ENCODE measurements at places on chromosomes 5 and 9.

- no peak for DNase-seq
Measured at GRCh38 chr9:70519912-70520724, 105.7 kb upstream of the KLF9 start.

GRCh38 chr5:177309351-177310191 is 2.1 kb downstream of the MXD3 start:
- peak; percentile 78 for DNase-seq

DNA sequence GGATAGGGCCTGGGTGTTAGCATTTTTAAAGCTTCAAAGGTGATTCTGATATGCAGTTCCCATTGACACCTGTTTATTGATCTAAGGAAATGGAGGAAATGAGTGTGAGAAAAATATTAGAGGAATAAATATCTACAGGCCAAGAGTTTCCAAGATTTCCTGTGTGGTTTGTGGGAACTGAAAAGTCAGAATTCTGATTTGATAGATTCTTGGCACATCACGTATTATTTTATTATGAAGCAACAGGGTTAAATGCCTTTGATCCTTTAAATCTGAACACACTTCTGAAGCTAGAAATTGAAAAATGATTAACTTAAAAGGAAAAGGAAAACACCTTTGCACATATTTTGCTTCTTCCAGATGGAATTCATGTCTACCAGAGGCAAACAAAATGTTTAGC is 113.7 kb downstream of the CD180 start:
- no peak for DNase-seq

- DNase-seq: no peak
Measured at GRCh38 chr5:37326536-37326935, 44.4 kb downstream of the NUP155 start.

GRCh38 chr5:36635721-36636390 is 29.4 kb downstream of the SLC1A3 start:
- DNase-seq: no peak

- no peak for DNase-seq
Measured at GRCh38 chr9:127267793-127268525, 3.4 kb downstream of the GARNL3 start.

DNA sequence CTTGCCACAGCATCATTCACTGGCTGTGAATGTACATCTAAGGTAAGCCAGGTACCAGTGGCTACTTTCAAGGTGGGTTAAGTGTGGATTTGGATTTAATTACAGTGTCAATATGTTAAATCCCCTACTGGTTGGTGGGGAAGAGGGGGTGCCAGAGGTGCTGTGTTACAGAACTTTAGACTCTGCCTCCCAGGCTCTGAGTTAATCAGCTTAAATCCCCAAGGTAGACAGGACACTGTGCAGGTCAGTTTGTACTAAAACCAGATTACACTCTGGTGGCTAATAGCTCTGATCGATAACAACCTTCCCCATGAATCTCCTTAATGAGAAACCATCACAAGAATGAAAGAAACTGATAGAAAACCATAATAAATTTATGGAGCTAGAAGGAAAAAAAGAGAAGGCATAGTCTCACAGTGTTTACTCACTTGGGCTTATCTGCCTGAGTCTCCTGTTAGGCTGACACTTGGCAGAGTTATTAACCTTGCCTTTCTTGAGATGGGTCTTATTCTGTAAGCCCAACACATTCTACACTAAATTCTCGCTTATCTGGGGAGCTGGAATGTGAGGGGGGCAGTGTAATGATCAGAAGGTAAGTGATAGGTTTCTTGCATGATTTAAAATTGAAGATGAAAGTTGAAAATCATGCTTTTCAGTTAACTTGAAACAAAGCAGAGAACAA is 106.8 kb downstream of the LMNB1 start:
- no peak for DNase-seq

GRCh38 chr5:126358525-126358924 is 64.7 kb upstream of the GRAMD2B start:
- no peak for DNase-seq

DNA sequence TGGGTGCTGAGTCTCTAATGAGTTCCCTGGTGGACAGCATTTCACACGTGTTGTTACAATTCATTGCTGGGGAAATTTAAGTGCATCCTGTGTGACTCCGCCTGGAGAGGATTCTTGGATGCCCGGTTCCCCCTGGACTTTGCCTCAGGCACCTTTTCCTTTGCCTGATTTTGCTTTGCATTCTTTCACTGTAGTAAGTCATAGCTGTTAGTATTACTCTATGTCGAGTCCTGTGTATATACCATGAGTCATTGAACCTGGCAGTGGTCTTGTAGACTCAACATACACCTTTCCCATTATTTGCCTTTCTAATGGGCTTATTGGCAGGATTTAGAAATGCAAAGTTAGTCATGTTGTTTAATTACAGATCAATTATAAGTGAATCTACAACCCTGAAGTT is 81.9 kb upstream of the DHFR start:
- no peak for DNase-seq

DNA sequence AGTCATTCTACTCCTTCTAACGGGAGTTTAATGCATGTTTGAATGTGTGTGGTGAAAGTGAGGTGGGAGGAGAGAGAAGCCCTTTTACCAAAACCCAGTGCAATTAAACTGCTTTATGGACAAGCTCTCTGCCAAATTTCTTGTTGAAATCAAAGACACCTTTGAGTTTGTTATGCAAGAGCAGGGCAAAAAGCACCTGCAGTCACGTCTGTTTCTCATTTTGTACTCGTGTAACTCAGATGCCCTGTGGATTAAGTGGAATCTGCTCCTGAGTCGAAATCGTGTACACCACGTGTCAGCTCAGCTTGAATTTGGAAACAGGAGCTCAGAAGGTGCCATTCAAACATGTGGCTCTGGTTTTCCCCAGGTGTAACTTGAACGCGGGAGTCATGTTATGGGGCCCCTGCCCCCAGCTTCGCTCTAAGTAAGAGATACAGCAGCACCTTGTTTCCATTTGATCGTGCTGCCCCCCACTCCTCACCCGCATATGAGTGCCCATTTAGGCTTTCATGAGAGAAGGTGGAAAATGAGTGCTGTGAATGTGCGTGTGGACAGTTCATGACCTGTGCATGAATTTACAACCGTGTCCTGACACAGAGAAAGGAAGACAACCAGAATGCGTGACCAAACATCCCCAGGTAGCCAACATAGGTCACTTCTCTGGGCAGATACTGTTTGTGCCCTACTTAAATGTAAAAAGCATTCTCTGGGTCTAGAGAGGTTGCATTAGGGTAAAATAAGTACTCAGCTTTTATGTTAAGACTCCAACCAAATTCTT is 347.0 kb upstream of the SLC30A5 start:
- DNase-seq: no peak
